ENCODE measurements at places on chromosomes 5 and 9.
A peak's percentile ranks its signal among the peaks of the same experiment; 100 is the strongest.

GRCh38 chr5:132641241-132641723, 16.7 kb upstream of the IL13 start:
- no peak for DNase-seq

DNA sequence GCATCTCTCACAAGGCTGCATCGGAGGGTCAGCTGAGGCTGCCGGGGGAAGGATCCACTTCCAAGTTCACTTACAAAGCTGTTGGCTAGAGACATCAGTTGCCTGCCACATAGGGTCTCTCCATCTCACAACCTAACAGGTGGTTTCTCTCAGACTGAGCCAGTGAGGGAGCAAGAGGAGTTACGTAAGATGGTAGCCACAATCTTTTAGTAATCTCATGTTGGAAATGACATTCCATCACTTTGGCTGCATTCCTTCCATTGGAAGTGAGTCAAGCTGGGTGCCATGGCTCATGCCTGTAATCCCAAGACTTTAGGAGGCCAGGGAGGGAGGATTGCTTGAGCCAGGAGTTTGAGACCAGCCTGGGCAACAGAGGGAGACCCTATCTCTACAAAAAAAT, 7.4 kb upstream of the GRK6 start:
- DNase-seq, result no peak

DNA sequence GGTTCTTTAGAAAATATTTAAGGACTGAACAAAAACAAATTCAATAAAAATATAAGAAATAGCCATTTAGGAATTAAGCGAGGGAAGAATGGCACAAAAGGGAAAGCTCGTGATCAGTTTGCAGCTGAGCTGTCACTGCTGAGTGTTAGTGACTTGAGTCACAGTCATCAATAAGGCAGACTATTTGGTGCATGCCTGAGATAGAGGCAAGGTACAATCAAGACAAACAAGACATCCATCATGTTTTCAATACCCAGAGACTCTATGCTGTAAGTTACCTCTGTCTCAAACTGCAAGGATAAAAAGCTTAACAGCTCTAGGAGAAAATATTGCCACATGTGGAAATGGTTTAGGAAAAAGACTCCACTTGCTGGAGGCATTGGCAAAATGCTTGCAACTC, 426.4 kb upstream of the TYRP1 start:
- no peak for DNase-seq

GRCh38 chr9:14421291-14421690, 107.3 kb upstream of the NFIB start:
- no peak for DNase-seq

GRCh38 chr5:87778876-87779275, 366.1 kb upstream of the CCNH start:
- DNase-seq, result no peak

- DNase-seq, result no peak
Observed at GRCh38 chr5:32057187-32058096, 116.7 kb downstream of the GOLPH3 start.

DNA sequence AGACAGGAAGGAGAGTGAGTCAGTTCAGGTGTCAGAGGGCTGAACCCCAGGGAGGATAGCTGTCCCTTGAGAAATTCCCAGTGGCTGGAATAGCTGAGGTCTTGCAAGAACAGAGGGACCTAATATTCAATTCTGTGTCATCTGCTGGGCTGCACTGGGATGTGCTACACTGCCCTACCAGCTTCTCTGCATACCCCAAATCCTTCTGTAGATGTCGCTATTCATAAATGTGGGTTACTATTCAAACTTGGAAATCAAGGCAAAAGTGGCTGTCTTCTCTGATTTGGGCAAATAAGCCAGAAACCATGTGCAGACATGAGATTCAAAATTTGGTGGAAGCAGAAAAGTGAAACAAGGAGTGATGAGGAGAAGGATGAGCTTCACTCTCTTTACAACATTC, 16.3 kb downstream of the TNFSF8 start:
- no peak for DNase-seq

DNA sequence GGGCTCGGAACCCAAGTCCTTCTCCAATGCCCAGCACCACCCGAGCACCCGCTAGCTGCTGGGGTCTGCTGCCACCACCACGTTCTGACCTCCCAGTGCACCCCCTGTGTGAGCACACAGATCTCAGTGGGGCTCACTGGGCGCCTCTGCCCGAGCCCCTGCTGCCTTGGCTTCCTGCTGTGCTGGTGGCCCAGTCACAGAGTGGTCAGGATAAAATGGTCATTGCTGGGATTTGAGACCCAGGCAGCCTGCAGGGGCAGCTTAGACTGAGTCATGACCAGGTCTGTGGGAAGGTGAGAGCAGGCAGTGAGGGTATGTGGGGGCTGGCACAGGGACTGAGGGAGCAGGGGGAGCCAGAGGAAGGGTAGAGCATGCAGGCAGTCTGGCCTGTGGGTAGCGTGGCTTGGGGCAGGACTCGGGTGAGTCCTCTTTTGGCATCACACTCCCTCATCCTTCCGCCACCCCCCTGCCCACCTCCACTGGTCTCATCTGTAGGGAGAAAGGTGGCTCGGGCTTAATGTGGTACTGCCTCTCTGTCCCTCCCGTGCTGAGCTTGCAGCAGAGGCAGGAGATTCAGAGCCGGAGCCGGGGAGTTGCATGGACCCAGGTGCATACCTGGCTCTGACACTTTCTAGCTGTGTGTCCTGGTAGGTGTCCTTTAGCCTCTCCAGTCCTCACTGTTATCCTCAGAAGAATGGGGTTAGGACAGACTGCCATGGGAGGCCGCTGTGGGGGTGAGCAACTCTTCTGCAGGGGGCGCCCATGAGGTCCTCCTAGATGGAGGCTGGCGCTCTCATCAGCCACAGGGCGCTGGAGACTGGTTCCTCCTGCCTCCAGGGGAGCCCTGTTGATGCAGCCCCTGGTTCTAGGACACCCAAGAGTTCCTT, 32.1 kb downstream of the USP20 start:
- peak; percentile 81 for DNase-seq

GRCh38 chr5:52830650-52831049, 42.9 kb downstream of the ITGA1 start:
- DNase-seq, result no peak

GRCh38 chr9:26669701-26670670, 222.6 kb downstream of the CAAP1 start:
- no peak for DNase-seq

- DNase-seq, result no peak
Observed at GRCh38 chr5:151870820-151871219, 53.8 kb downstream of the GLRA1 start.

- no peak for DNase-seq
Observed at GRCh38 chr5:94744906-94745305, 126.4 kb downstream of the SLF1 start.

- peak; percentile 27 for DNase-seq
Observed at GRCh38 chr9:130946766-130947617, 7.9 kb upstream of the FIBCD1 start.

- peak; percentile 85 for DNase-seq
Observed at GRCh38 chr9:34675048-34675714, 12.7 kb upstream of the CCL27 start.

- DNase-seq, result no peak
Observed at GRCh38 chr5:102451082-102451481, 47.7 kb downstream of the SLCO6A1 start.

DNA sequence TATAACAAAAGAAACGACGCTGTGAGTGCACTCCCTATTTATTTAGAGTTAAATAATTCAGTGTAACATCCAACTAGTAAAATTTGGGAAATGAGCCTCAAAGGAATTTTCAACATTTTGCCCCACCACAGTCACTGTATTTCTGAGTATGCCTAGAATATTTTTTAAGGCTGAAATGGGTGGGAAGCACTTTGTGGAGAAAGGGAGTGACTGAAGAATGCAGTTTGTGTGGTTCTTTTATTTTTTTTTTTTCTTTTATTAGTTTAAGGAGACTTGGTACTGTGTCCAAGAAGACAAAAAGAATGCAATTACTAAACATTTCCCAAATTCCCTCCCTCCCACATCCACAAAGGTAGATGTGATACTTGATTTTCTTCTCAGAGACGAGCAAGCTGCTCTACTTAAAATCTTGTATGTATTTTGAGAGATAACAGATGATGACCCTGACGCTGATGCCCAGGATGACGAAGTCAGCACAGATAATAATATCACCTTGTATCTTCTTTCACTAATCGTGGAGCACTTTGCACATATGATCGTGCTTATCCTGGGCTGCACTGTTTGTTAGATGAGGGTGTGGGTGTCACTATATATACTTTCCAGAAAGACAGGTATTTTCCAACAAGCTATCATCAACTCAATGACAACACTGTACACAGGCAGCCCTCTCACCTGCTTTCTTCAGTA, 586.3 kb downstream of the RAB3C start:
- no peak for DNase-seq

DNA sequence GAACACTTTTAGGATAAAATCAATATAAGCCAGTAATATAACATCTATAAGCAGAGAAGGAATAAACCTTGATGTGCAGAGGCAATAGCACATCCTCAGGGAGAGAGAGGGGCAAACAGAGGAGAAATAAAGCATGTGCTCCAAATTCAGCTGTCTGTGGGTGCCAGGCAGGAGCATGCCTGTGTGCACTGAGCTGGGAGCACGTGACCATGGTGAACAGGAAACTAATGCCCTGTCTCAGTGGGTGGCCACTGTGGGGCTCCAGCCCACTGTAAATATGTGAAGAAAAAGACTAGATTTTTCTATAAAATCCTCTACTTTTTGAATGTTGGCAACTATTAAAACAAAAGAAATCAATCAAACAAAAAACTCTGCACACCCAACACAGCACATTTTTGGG, 55.3 kb downstream of the FYB1 start:
- DNase-seq, result no peak

- DNase-seq, result no peak
Observed at GRCh38 chr9:2321523-2322148, 300.0 kb upstream of the VLDLR start.

- DNase-seq, result no peak
Observed at GRCh38 chr5:72255237-72255636, 64.8 kb downstream of the MRPS27 start.

DNA sequence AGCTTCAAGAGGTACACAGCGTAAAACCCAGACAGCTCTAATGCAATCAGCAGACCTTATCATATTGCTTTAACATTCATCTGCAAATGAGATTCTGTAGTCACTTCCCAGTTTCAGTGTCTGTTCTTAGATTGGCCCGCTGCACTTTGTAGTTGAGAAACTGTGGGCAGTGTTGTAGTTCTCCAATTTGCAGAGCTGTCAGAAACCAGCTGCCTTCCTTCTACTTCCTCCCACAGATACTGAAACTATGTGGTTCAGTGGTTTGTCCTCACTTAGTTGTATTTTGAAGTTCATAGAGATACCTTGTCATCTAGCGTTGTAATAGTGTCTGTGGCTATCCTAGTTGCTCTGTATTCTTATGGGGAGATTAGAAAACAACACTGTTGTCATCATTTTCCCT, 39.6 kb upstream of the TRIM36 start:
- DNase-seq, result no peak

GRCh38 chr5:80255811-80256712, at the start of gene SERINC5:
TSS of gene SERINC5 (minus strand) at chr5:80256048. CDS start at chr5:80255922, 126 bp downstream.
- peak; percentile 97 for DNase-seq

GRCh38 chr5:56479696-56480077, 246.6 kb upstream of the ANKRD55 start:
- no peak for DNase-seq

DNA sequence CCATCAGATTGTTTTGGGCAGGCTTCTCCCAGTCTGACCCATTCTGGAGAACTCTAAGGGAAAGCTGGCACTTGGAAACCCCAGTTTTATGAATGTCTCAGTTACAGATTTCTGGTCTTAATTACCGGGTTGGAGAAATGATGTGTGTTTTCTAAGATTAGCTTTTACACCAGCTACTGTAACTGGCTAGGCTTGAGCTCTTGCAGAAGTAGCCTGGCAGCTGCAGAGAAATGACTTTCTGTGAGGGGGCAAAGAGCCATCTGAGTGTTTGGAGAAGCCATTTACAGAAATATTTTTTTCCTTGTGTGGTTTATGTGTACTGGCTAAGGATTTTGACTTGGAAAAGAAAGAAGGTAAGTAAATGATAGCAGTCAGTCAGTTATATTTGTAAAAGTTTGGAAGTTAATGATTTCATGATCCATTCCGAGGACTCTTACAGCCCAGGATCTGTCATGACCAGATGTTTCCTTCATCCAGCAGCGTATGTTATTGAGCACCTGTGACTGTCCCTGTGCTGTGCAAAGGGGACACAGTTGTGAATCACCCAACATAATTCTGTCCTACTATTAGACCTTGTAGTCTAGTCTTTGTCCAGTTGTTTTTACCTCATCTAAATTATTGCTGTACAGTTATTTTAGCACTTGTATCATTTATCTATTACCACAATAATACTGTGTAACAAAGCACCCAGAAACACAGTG, 53.7 kb upstream of the GDNF start:
- no peak for DNase-seq
